ENCODE measurements at places on chromosomes 11 and 22.

GRCh38 chr11:116938471-116939070 is 101.1 kb upstream of the APOA1 start:
- no peak for DNase-seq

GRCh38 chr11:109507331-109507730 is 85.3 kb downstream of the C11orf87 start:
- DNase-seq = no peak

DNA sequence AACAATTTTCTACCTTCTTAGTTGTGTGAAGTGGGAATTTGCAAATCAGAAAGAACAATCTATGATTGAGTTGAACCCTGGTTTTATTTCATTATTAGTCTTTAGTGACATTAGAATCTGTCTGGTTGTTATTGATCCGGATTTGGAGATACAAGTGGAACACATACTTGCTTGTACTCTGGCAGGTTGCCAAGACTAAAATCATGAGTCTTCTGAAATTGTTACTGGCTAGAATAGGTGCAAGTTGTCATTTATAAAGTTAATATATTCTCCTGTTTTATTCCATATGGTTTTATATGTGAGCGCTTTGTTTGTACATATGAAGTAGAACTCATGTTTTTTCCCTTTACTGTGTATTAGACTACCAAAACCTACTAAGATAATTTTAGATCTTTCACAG is 23.0 kb downstream of the CCDC15 start:
- no peak for DNase-seq

DNA sequence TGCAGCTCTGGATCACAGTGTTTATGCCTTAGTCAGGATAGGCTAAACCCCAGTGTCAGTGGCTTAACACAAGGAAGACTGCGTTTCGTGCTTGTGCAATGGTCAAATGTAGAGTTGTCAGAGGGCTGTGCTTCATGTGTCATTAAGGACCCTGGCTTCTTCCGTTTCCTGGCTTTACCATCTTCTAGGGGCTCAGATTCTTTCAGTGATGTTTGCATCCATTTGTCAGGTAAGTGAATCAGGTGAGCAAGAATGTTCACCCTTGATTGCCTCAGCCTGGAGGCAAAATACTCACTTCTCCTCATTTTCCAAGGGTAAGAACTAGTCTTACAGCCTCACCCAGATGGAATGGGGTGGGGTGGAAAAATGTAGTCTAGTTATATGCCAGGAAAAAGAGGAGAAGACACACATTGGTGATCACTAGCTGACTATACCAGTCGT is 20.5 kb upstream of the AMOTL1 start:
- no peak for DNase-seq

DNA sequence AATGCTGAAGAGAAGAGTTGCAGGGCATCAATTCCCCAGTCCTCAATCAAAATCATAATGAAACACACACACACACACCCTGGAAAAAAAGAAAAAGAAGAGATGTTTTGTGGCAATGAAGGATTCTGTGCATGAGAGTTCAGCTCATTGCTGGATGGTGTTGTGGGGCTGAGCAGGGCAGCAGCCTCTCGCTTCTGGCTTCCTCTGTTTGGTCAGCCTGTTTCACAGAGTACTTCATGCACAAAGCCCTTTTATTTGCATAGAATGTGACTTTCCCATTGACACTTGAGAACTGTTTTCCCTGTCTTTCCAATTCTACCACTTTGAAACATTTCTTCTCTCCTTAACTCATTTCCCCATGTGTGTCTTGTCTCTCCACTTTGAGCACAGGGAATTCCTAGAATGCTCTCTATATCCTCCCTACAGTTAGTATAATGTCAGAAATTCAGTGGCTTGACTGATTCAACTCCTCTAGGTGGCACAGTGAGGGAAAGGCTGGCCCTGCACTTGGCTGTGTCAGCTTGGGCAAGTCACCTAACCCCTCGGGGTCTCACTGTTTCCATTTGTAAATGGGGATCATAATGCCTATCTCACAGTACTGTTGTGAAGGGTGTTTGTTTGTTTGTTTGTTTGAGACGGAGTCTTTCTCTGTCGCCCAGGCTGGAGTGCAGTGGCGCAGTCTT is 25.4 kb upstream of the BSX start:
- no peak for DNase-seq

DNA sequence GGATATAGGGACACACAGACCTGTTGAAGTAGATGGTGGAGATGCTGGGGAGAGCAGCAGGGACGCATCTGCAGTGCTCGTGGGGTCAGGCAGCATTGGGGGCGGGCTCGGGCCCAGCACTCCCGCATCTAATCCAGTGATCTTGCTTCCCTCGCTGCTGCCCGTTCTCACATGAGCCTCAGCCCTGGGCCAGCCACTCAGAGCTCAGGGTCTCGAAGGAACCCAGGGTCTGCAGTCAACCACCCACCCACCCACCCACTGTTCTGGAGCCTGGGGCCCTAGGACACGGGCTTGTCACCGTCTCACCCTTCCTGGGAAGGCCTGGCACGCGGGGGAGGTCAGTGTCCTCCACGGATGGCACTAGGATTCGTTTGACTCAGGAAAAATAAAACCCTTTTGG is 406.0 kb downstream of the TBC1D22A start:
- no peak for DNase-seq

DNA sequence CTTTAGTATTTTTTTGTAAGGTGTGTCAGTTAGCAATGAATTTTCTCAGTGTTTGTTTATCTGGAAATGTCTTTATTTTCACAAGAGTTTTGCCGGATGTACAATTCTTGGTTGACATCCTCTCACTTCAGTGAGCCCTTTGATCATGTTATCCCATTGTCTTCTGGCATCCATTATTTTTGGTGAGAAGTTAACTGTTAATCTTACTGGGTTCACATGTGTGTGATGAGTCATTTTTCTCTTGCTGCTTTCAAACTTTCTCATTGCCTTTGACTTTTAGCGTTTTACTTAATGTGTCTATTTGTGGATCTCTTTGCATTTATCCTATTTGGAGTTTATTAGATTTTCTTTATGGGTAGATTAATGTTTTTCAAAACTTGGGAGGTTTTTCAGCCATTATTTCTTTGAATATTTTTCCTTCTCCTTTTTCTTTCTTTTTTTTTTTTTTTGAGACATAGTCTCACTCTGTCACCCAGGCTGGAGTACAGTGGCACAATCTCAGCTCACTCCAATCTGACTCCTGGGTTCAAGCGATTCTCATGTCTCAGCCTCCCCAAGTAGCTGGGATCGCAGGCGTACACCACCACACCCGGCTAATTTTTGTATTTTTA is 100.5 kb upstream of the RRM1 start:
- no peak for DNase-seq

GRCh38 chr11:32204751-32205150 is 113.9 kb downstream of the RCN1 start:
- DNase-seq = no peak

DNA sequence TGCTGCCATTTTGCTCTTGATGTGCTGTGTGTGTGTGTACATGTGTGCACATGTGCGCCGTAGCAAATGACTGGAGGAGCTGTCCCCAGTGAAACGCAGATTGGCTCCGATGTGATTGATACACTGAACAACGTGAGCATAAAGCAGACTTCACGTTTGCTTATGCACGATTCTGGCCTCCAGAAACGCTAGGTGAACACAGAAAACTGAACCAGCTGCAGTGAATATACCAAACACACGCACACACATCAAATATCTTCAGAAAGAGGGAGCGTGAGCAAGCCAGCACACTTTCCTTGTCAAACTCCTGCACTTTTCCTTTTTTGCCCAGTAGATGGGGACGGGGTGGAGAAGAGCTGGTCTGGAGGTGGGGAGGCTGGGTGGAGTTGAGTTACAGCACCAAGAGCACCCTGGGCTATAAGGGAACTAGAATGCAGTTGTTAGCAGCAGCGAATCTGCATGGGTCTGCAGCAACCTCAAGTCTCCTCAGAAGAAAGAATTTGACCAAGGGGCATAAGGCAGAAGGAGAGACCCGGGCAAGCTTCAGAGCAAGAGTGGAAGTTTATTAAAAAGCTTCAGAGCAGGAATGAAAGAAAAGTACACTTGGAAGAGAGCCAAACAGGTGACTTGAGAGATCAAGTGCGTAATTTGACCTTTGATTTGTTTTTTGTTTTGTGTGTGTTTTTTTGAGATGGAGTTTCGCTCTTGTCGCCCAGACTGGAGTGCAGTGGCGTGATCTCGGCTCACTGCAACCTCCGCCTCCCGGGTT is 77.8 kb upstream of the CADM1 start:
- DNase-seq = no peak

- DNase-seq = no peak
These were observed 14.2 kb upstream of the UVRAG start for GRCh38 chr11:75800728-75801361.

- DNase-seq = no peak
These were observed 20.2 kb upstream of the SHISAL1 start for GRCh38 chr22:44332946-44333345.

GRCh38 chr11:7353100-7353499 is 101.4 kb downstream of the SYT9 start:
- no peak for DNase-seq

- DNase-seq = no peak
These were observed 1.4 kb upstream of the OSBPL5 start for GRCh38 chr11:3166268-3167142.

GRCh38 chr22:40324468-40325305 is 21.6 kb upstream of the ADSL start:
- DNase-seq = peak; percentile 21

DNA sequence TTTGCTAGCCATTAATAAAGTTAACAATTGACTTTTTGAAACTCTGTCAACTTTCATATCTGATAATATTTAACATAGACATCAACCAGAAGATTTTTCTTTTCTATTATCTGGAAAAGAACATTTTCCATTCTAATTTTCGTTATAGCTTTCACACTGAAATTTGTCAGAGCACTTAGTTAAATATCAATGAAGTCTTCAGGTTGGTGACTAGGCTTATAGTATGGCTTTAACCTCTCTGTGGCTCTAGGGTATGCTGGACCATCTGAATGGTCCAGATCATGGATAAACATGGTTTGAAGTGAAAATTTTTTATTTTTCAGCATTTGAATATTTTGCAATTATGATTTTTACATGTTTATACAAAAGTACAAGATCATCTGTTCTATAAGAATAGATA is 548.1 kb downstream of the CNTN5 start:
- no peak for DNase-seq

DNA sequence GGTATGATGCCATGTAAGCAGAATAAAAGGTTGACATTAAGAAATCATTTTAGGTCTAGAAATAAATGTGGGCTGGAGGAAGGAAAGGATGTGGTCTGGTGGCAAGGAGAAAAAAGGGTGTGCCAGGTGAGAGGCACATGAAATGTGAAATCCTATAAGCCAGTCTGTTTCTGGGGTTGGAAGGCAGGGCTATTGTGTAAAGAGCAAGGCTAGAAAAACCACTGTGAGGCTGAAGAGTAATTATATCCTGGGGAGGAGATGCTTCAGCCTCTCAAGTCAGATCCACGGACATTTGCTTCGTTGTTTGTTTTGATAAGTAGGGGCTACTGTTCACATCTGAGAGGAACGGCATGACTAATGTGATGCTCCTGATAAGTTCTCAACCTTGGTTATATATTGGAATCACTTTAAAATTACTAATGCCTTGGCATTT is 77.5 kb upstream of the CTSC start:
- DNase-seq = no peak

DNA sequence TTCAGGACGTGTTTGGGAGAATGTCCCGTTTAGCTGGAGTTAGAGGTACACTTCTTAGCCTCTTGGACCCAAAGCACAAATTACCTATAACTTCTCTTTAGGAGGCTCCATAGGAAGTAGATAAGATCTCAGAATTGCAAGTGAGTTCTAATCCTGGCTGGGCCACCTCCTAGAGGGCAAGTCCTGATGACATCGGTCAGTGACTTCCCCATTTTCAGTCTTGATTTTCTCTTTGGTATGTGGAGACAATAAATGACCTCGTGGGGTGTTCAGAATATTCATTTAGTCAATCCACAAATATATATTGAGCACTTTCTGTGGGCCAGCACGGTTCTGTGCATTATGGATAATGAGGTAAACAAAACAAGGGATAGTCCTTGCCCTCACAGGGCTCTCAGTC is 208.6 kb downstream of the CWF19L2 start:
- no peak for DNase-seq

DNA sequence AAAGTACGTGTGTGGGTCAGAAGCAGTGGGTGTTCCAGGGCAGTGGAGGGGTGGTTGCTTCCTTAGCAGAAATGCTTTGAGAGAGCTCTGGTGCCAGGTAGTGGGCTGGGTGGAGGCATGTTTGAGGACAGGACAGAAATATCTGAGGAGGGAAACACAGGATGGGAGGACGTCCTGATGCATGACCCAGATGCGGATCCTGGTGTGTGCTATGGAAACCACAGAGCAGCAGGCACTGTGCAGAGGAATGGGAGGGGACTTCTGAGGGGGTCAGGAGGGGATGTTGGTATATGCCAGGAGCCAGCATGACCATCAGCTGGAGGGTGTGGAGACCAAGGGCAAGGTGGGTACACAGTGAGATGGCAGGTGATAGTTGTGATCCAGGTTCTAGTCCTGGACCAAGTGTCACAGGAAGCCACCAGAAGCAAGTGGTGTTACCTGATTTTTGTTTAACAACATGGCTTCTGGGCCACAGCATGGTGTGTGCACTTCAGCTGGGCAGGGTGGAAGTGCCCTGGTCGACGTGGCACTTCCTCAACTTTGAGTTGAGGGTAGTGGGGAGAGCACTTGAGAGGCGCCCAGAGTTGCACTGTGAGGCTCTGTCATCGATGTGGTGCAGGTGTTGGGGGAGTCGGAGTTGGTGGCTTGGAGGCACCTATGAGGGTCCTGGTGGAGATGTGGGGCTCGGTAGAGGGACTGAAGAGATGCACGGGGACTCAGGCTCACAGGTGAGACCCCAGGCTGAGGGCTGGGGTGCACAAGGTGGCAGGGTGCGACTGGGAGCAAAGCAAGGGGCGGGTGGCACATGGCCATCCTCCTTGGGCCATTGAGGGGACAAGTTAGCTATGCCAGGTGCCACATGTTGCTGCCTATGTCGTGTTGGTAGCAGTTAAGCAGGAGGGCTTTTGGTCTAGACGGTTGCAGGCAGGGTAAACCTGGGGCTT is 7.5 kb downstream of the DGCR8 start:
- DNase-seq = no peak

DNA sequence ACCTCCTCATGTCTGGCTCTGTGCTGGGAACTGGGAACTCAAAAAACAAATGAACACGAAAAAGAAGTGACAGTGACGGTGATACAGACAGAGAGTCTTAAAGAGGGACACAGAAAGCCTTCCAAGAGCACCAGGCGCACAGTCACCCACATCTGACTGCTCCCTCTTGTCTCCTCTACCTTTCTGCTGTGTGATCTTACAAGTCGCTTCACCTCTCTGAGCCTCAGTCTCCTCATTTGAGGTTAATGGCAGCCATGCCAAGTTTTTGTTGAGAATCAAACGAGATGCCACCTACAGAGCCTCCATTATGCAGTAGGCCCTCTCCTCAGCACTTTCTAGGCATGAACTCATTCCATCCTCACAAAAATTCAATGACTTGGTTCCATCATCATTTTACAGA is 3.7 kb downstream of the LRRC32 start:
- no peak for DNase-seq

- no peak for DNase-seq
These were observed 2.0 kb downstream of the C1QTNF4 start for GRCh38 chr11:47592251-47592650.

DNA sequence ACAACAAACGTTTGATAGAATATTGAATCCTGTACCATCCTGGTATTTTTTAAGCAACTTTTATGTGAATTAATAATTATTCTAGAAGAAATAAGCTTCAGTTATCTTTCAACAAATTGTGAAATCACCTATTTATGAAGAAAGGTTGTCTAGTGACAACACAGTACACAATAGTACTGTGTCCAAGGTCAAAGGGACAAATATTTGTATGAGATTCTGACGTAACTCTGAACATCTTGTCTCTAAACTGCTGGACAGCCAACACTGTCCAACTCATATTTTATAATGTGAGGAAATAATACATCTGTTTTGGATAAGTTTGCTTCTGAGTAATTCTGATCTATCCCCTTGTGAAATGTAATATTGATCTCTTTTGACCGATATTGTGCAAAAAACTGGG is 18.9 kb downstream of the CASP5 start:
- no peak for DNase-seq

All from activated T-cell treated with anti-CD3 and anti-CD28 coated beads, Interleukin-2, amount 50 U/mL, for 4 hours (primary cell).